ENCODE measurements at places on chromosomes 4 and X. TPM values are rescaled to one million over a fixed set of nuclear protein-coding genes. Genes with fewer than 3 reads are reported as not detected.

Gene EREG
- under 0.01 TPM for total RNA-seq

Gene HPGD
- total RNA-seq, result 0.34 TPM

Gene GASK1B
- 38.0 TPM for total RNA-seq

Gene CASP3
- 11.2 TPM for total RNA-seq

Gene ZMAT1
- total RNA-seq, result under 0.01 TPM

Gene ANXA10
- total RNA-seq, result 4.6 TPM

Gene CXorf49
- total RNA-seq, result not detected
